ENCODE measurements at places on chromosomes 13 and 19. TPM values are rescaled to one million over a fixed set of nuclear protein-coding genes. Genes with fewer than 3 reads are reported as not detected.

The SLC5A5 gene
- total RNA-seq: not detected

The RYR1 gene
- total RNA-seq: not detected

The GRAMD1A gene
- 22.0 TPM for total RNA-seq

The FFAR1 gene
- total RNA-seq: not detected

The APOC1 gene
- not detected for total RNA-seq

The CYP4F8 gene
- not detected for total RNA-seq

The OR4F17 gene
- not detected for total RNA-seq

The VSTM1 gene
- not detected for total RNA-seq

The CLC gene
- 0.37 TPM for total RNA-seq

The CCL25 gene
- total RNA-seq: not detected

The SHD gene
- total RNA-seq: not detected

The ARRDC2 gene
- 8.7 TPM for total RNA-seq

The ZNF701 gene
- 5.4 TPM for total RNA-seq

The FXYD1 gene
- total RNA-seq: not detected

The ZNF600 gene
- total RNA-seq: 4.4 TPM

The COL5A3 gene
- total RNA-seq: 0.14 TPM

The MCEMP1 gene
- total RNA-seq: not detected

The LYPD5 gene
- not detected for total RNA-seq

The ADPRHL1 gene
- 1.3 TPM for total RNA-seq
